Activated naive CD8-positive, alpha-beta T cell treated with anti-CD3 and anti-CD28 coated beads for 36 hours (primary cell): ENCODE measurements at places on chromosomes 13 and 19.

- DNase-seq, result no peak
Observed at GRCh38 chr13:98691360-98691759, 61.1 kb downstream of the SLC15A1 start.

DNA sequence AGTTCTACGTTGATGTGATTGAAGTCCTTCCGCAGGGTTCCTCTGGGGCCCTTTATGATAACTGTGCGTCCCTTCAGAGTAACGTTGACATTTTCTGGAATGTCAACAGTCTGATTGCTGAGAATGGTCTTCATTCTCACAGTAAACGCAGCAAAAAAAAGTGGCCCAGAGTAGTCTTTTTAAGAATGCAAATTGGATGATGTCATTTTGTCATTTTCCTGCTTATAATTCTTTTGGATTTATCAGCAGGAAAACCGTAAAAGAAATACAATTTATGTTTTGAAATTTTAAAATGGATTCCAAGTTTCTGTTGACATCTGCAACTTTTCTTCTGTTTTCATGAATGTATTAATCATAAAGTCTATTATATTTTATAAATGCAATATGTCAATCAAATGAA lies 14.8 kb downstream of the URI1 start:
- DNase-seq, result no peak

- no peak for DNase-seq
Observed at GRCh38 chr13:98938801-98939200, 39.1 kb downstream of the DOCK9 start.

- peak; percentile 47 for DNase-seq
Observed at GRCh38 chr19:47430041-47430802, 10.9 kb upstream of the MEIS3 start.

- no peak for DNase-seq
Observed at GRCh38 chr13:51912091-51912490, 50.3 kb downstream of the CCDC70 start.

- no peak for DNase-seq
Observed at GRCh38 chr19:34316247-34316646, 48.7 kb upstream of the GPI start.

- DNase-seq, result no peak
Observed at GRCh38 chr19:9909251-9909650, 27.1 kb downstream of the OLFM2 start.

- DNase-seq, result no peak
Observed at GRCh38 chr13:105432438-105432837, 1103.0 kb downstream of the EFNB2 start.

DNA sequence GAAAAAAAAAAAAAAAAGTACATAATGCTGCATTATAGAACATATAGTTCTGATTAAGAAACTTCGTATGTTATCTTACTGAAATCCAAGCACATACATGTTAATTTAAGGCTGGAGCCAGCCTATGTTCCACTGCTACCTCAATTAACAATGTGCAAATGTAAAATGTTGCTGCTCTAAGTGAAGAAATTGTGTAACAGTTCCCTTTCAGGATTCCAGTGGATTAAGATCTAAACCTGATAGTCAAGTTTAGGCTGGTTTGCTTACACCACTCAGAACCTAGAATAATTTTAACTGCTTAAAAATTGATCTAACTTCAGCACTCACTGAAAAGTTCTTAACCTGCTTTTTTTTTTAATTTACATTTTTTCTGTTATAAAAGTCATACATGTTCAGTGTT lies 4.2 kb downstream of the VPS36 start:
- DNase-seq, result no peak

DNA sequence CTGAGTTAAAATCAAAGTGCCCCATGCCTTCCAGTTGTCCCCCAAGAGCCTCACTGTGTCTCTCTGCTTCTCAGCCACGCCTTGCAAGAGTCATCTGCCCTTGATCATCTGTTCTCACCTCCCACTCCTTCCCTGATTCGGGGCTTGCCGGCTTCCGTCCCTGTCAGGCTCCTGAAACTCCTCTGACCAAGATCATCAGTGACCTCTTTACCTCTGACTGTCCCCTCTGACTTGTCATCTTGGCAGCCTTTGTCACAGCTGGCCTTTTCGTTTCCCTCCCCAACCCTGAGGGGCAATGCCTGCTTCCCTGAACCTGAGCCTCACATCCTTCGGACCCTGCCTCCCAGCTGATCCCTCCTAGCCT lies 66.3 kb downstream of the MAP4K1 start:
- DNase-seq, result peak; percentile 61

- DNase-seq, result no peak
Observed at GRCh38 chr13:75469047-75469446, 12.9 kb downstream of the TBC1D4 start.

DNA sequence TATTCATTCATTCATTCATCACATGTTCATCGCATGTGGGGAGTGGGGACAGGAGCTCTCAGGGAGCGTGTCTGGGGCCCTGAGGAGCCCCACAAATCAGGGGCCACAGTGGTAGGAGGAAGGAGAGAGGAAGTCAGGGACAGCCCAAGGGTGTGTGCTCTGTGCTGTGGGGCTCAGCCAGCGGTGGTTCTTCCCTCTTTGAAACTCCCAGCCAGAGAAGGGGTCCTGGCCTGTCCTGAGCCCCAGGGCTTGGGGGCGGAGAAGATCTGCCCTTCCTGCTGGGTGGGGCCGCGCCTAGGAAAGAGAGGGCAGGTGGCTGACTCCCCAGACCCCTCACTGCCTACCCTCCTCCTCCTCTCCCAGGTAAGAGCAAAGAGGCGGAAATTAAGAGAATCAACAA lies 14.6 kb downstream of the AP2A1 start:
- no peak for DNase-seq

DNA sequence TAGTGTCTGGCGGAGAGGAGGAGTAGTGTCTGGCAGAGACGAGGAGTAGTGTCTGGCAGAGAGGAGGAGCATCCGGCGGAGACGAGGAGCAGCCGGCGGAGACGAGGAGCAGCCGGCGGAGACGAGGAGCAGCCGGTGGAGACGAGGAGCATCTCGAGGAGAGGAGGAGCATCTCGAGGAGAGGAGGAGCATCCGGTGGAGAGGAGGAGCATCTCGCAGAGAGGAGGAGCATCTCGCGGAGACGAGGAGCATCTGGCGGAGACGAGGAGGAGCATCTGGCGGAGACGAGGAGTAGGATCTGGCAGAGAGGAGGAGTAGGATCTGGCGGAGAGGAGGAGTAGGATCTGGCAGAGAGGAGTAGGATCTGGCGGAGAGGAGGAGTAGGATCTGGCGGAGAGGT lies 18.2 kb downstream of the C13orf46 start:
- DNase-seq, result no peak

DNA sequence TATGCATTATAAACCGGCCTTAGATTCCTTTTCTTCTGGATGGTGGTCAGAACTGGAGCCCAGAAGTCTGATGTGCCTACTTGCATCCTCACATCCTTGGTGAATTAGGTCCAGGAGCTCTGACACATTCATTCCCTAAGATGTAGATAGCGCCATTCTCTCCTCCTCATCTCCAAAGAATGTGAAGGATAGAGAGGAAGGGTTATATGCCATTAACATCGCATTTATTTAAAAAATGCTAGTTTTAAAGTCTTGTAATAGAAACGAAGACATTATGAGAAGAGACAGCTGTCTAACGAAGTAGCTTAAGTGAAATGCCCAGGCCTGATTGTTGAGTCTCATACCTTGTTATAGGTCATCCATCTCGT lies 9.7 kb downstream of the MBNL2 start:
- no peak for DNase-seq

- no peak for DNase-seq
Observed at GRCh38 chr13:83819156-83819555, 63.1 kb downstream of the SLITRK1 start.

- no peak for DNase-seq
Observed at GRCh38 chr19:30064771-30065494, 122.9 kb downstream of the URI1 start.

GRCh38 chr13:33123066-33123859 lies 107.0 kb downstream of the KL start:
- no peak for DNase-seq

DNA sequence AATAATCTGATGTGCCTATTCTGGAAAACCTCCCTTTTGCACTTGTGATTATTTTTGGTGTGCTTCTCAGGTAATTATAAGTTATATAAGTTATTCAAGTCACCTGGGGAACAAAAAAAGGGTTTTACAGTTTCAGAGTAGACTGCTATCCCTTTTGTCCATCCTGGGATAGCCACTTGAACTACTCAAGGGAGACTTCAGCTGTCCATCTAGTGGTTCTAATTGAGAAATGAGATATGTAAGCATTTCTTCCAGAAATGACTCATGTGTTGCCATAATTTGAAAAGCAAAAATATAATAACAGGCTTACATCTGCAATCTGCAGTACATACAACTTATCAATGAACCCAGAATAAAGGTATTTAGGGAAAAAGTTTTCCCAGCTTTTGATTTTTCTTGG lies 20.4 kb downstream of the UBL3 start:
- no peak for DNase-seq

DNA sequence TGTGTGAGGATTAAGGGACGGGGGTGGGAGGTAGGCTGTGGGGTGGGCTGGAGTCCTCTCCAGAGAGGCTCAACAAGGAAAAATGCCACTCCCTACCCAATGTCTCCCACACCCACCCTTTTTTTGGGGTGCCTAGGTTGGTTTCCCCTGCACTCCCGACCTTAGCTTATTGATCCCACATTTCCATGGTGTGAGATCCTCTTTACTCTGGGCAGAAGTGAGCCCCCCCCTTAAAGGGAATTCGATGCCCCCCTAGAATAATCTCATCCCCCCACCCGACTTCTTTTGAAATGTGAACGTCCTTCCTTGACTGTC lies 5.5 kb downstream of the FOSB start:
- DNase-seq, result no peak

- no peak for DNase-seq
Observed at GRCh38 chr13:48222358-48223301, 10.4 kb upstream of the ITM2B start.

GRCh38 chr13:30776661-30777060 lies 41.3 kb downstream of the ALOX5AP start:
- no peak for DNase-seq

GRCh38 chr13:76764429-76764828 lies 121.8 kb downstream of the KCTD12 start:
- no peak for DNase-seq

DNA sequence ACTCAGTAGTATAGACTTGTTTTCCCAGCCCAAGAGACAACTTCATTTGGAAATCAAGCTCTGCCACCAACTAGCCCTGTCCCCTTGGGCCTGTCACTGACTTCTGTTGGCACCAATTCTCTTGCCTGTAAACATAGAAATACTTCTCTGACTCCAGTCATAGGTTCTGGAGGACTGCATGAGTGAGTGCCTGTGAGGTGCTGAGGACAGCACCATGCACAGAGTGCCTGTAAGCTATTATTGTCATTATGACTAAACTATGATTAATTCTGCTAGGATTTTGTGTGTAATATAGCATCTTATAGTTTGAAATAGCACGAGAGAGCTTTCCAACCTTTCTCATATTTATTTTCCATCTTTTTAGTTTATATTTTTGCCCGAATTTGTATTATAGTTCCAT lies 247.9 kb downstream of the MYO16 start:
- no peak for DNase-seq
